ENCODE measurements at places on chromosomes 5 and 9. TPM values are rescaled to one million over a fixed set of nuclear protein-coding genes. Genes with fewer than 3 reads are reported as not detected.

Gene IFNA21
- polyA plus RNA-seq: not detected

Gene ISCA1
- 51.0 TPM for polyA plus RNA-seq

Gene SETX
- polyA plus RNA-seq: 53.7 TPM

Gene SPARC
- polyA plus RNA-seq: 1,921 TPM

Gene FOXD4L5
- 0.24 TPM for polyA plus RNA-seq

Gene GABRA1
- polyA plus RNA-seq: not detected

Gene RAD17
- 39.2 TPM for polyA plus RNA-seq

Gene ST8SIA4
- 5.1 TPM for polyA plus RNA-seq

Gene PCDHGA3
- polyA plus RNA-seq: 3.6 TPM

Gene NME5
- polyA plus RNA-seq: 26.3 TPM

Gene FAM81B
- 4.9 TPM for polyA plus RNA-seq

Gene ANKRD31
- polyA plus RNA-seq: 0.54 TPM

Gene POLR1E
- polyA plus RNA-seq: 23.3 TPM

Gene ISL1
- polyA plus RNA-seq: not detected

Gene GMCL2
- polyA plus RNA-seq: 0.04 TPM

Gene OTP
- not detected for polyA plus RNA-seq

Gene RNF20
- 60.3 TPM for polyA plus RNA-seq

Measured in renal cortex interstitium (tissue), 15 donors.